ENCODE measurements at places on chromosomes 3 and 15.

DNA sequence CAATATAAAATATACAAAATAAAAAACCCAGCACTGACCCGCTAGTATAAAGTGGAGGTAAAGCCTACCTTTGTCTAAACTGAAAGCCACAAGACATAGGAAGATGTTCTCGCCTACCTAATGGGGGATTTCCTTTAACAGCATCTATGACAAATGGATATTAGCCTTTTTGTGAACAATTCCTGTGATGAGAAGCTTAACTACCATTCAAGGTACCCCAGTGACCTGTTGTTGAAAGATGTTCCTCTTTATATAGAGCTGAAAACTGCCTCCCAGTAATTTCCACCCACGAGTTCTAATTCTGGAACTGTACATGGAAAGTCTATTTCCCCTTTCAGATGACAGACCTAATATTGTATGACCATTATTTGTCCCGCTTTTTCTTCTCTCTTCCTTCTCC, 109.8 kb upstream of the RASGRP1 start:
- no peaks in the 10 kb centered on the region for H3K36me3 ChIP-seq
- H3K27ac ChIP-seq, result no peak overlapping the region
- peaks cover 13% of the 10 kb centered on the region for H3K4me1 ChIP-seq
- no peaks in the 10 kb centered on the region for H3K27me3 ChIP-seq

DNA sequence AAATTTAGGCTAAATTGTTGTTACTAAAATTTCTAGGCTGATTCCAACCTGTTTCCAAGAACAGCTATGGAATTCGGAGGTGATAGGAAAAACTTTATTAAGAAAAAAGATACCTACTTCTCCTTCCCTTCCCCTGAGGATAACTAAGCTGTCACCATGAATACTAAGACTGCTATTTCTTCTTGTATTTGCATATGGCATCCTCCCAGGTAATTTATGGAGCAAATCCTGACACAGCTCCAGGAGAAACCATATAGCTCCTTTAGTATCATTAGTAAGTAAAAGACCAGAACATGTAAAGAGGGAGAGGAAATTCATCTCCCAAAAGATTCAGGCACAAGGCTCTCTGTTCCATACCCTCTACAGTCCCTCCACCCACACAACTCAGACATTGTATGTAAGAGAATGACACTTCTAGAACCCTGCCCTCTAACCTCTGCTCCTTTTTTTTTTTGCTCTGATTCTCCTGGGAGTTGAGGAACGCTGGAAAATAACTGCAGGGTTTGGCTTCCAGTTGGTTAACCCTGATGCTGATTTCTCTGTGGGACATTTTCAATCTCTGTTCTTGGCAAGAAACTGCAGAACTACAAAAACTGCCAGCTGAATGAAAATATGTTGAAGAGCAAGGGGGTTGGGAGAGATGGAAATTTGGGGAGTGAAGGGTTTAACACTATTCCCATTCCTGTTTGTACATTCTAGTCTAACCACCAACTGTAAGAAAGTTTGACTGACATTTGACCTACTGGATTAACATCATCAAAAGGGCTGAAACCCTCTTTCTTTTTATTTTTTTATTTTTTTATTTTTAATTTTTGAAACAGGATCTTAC, 14.2 kb upstream of the MAGI1 start:
- H3K27me3 ChIP-seq, result peaks cover 7% of the 10 kb centered on the region
- 0 out of 2 replicates have a peak overlapping the region, but pooled peaks have one; percentile 6 for H3K27ac ChIP-seq
- no peak overlapping the region for H3K4me3 ChIP-seq
- peaks cover 33% of the 10 kb centered on the region for H3K4me1 ChIP-seq
- no peak for DNase-seq

- peak overlapping the region; percentile 48 for H3K27ac ChIP-seq
- H3K4me3 ChIP-seq, result peak overlapping the region; percentile 3
- H3K27me3 ChIP-seq, result no peaks in the 10 kb centered on the region
- H3K36me3 ChIP-seq, result peaks cover 8% of the 10 kb centered on the region
- DNase-seq, result no peak
Observed at GRCh38 chr3:66483006-66483405, 17.8 kb downstream of the LRIG1 start.

GRCh38 chr3:159039286-159039685, 237.4 kb downstream of the MFSD1 start:
- H3K27me3 ChIP-seq, result no peaks in the 10 kb centered on the region
- no peak overlapping the region for H3K27ac ChIP-seq
- DNase-seq, result no peak
- H3K4me3 ChIP-seq, result no peak overlapping the region
- no peaks in the 10 kb centered on the region for H3K36me3 ChIP-seq
- H3K4me1 ChIP-seq, result no peaks in the 10 kb centered on the region

DNA sequence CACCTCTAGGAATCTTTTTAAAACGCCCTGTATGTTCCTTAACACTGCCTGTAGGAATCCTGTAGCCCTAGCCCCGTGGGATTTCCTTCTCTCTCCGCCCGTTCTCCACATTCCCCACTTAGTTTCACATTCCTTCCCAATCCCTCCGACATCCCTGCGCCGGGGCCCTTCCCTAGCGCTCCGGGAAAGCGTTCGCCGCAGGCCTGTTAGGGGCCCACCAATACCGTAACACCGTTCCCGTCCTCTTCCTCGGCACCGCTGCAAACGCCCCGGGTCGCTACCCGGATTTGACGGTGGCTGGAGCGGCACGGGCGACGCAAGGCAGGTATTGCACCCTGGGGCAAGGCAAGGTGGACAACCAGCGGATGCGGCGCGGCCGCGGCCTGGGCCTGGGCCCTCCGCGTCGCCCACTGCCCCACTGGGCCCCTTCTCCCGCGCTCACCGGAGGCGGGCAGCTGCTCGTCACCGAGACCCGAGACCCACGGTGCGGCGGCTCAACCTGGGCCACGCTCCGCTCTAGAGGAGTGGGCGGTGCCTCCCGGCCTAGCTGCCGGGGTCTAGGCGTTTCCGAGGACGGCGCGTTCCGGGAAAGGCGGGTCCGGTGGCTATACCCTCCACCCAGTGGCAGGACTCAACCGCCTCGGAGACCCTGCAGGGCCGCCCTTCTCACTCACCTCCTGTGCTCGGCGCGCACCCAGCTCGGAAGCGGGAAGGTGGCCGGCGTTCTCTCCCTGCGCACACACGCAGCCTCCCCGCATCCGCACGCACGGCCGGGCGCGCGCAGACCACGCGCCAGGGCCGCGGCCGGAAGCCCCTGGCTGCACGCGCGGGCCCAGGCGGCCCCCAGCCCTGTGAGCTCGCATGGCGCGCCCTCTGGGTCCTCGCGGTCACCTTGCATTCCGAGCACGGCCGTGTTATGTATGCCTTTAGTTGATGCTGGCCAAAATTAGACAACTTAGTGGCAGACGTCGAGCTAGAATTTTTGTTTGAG, at the start of gene B3GALNT1:
Gene B3GALNT1, minus strand, starts transcription at position 789 of the 991 bp plus-strand sequence. CDS start 18,595 bp downstream, outside the sequence.
- peak; percentile 73 for DNase-seq
- H3K27ac ChIP-seq, result no peak within 1 kb of the TSS
- peaks cover 37% of the 10 kb centered on the region for H3K27me3 ChIP-seq
- peaks cover 7% of the 10 kb centered on the region for H3K36me3 ChIP-seq
- peaks cover 12% of the 10 kb centered on the region for H3K4me1 ChIP-seq
- peak within 1 kb of the TSS; percentile 81 for H3K4me3 ChIP-seq

GRCh38 chr15:70072479-70072878, 25.2 kb downstream of the TLE3 start:
- H3K36me3 ChIP-seq, result peaks cover 69% of the 10 kb centered on the region
- DNase-seq, result no peak
- no peaks in the 10 kb centered on the region for H3K27me3 ChIP-seq
- no peak overlapping the region for H3K4me3 ChIP-seq

DNA sequence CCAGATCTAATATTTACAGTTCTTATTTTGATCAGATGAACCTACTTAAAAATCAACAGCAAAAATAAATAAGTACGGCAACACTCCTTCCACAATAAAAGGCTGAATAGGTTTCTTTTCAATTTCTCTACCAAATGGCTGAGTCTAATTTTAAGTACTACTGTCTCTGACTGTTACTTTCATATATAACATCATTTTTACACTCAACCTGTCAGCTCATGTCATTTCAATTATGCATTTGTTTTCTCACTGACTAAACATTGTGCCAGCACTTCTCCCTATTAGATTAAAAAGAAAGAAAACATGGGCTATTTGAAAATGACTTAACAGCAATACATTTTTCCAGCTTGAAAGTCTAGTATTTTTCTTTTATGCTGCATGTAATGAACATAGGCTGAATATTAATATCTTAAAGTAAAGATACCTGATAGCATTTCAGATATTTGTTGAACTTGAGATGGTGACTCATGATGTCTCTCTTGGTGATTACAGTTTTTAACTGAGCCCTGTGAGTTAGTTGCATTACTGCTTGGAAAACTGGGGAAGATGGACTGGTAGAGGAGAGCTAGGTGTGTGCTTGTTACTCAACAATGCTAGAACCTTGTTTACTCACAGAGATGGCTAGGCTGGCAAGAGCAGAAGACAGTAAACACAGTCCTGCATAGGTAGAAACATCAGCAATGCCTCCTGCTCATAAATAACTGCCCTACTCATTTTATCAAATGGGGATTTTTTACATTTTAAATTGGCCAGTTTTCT, 73.9 kb downstream of the PEX5L start:
- H3K4me3 ChIP-seq, result no peak overlapping the region
- H3K4me1 ChIP-seq, result peaks cover 10% of the 10 kb centered on the region
- no peaks in the 10 kb centered on the region for H3K36me3 ChIP-seq

DNA sequence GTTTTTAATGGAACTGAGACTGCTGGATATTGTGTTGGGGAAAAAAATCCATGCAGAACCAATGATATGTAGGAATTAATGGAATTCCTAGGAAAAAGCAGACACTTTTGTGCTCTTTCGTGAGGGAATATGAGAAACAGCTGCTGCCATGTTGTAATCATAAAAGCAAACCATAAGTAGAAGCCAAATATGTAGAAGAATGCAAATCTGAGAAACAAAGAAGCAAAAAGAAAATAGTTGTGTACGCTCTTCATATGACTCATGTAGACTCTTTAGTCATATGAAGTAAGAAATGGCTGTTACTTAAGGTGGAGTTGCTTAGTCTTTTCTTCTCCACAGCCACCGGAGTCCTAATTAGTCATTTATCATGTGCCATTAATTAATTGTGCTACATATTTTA, 298.6 kb upstream of the ZNF717 start:
- H3K4me1 ChIP-seq, result peaks cover 28% of the 10 kb centered on the region
- no peak overlapping the region for H3K27ac ChIP-seq
- H3K27me3 ChIP-seq, result no peaks in the 10 kb centered on the region
- no peak for DNase-seq
- no peak overlapping the region for H3K4me3 ChIP-seq
- H3K36me3 ChIP-seq, result 0 out of 2 replicates have a peak, but pooled peaks cover 3% of the 10 kb centered on the region

- no peak overlapping the region for H3K4me3 ChIP-seq
- H3K36me3 ChIP-seq, result no peaks in the 10 kb centered on the region
- H3K27ac ChIP-seq, result no peak overlapping the region
- H3K4me1 ChIP-seq, result 0 out of 2 replicates have a peak, but pooled peaks cover 3% of the 10 kb centered on the region
Observed at GRCh38 chr15:90683876-90684275, 33.3 kb upstream of the BLM start.

DNA sequence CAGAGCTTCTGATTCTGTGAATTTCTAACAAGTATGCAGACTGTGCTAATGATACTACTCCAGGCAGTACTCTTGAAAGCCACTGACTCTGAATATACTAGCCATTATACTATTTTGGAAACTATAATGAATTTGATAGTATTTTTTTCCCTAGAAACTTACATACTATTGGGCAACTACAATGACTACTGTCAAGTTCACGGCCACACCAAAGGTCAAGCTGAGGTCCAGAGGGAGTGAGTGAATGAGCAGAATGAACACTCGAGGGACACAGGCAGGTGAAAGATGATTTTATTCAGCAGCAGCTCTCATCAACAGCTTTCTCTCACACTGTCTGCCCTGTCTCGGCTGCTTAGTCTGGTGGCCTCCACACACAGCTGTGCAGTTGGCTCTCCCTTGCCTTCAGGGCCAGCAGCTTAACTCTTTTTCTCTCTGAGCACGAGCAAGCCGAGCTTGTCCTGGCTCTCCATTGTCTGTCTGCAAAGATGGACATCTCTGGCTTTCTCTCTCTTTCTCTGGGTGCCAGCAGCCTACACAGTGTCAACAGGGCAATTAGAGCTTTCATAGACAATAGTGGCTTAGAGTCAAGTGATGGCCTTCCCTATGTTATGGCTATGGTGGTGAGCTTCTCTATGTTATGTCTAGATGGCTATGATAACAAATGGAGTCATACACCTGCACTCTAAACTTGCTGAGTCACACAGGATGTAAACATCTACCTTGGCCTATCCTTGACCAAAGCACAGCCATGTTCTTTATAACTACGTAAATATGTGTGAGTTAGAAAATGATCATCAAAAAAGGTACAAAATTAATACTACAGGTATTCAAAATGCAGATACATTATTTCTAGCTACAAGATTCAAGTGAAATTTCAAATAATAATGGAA, 362.4 kb downstream of the CGGBP1 start:
- 0 out of 2 replicates have a peak, but pooled peaks cover 3% of the 10 kb centered on the region for H3K36me3 ChIP-seq
- H3K27ac ChIP-seq, result peak overlapping the region; percentile 26
- H3K27me3 ChIP-seq, result no peaks in the 10 kb centered on the region

DNA sequence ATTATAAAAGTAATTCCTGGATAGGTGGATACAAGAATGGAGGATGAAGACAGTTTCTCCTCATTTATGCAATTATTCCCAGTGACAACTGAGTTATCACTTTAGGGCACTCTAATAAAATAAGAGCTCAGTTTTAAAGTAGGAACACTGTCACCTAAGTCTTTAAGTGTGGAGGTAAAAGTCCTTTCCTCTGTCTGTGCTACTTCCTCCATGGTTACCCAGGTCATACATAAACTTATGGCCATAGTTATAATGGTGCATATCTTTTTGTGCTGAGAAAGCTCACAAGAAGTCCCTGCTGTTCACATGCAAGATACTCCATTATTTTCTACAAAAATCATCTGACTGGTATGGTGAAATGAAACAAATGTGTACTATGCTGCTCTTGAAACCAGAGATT, 1093.6 kb downstream of the IGSF11 start:
- no peaks in the 10 kb centered on the region for H3K4me1 ChIP-seq
- H3K4me3 ChIP-seq, result no peak overlapping the region

GRCh38 chr3:179464323-179465092, 13.2 kb upstream of the GNB4 start:
- H3K27me3 ChIP-seq, result no peaks in the 10 kb centered on the region
- H3K4me3 ChIP-seq, result no peak overlapping the region
- peaks cover 11% of the 10 kb centered on the region for H3K4me1 ChIP-seq
- no peaks in the 10 kb centered on the region for H3K36me3 ChIP-seq
- no peak overlapping the region for H3K27ac ChIP-seq

GRCh38 chr3:144840866-144841265, 869.2 kb downstream of the DIPK2A start:
- no peak overlapping the region for H3K27ac ChIP-seq
- no peaks in the 10 kb centered on the region for H3K4me1 ChIP-seq
- H3K36me3 ChIP-seq, result peaks cover 31% of the 10 kb centered on the region
- DNase-seq, result no peak

- peaks cover 51% of the 10 kb centered on the region for H3K4me1 ChIP-seq
- H3K4me3 ChIP-seq, result no peak overlapping the region
- peak overlapping the region; percentile 83 for H3K27ac ChIP-seq
- DNase-seq, result no peak
Observed at GRCh38 chr3:90034038-90034437, 926.6 kb downstream of the EPHA3 start.

GRCh38 chr15:87961851-87962420, 294.6 kb downstream of the NTRK3 start:
- H3K27ac ChIP-seq, result no peak overlapping the region
- H3K36me3 ChIP-seq, result no peaks in the 10 kb centered on the region
- no peak overlapping the region for H3K4me3 ChIP-seq
- H3K27me3 ChIP-seq, result no peaks in the 10 kb centered on the region
- no peak for DNase-seq

Measured in WTC11 (cell line).